ENCODE measurements at places on chromosomes 12 and 14.

GRCh38 chr12:5390174-5390799, 41.6 kb upstream of the NTF3 start:
- no peak for DNase-seq

GRCh38 chr12:111816065-111816615, 25.9 kb upstream of the MAPKAPK5 start:
- DNase-seq = no peak

DNA sequence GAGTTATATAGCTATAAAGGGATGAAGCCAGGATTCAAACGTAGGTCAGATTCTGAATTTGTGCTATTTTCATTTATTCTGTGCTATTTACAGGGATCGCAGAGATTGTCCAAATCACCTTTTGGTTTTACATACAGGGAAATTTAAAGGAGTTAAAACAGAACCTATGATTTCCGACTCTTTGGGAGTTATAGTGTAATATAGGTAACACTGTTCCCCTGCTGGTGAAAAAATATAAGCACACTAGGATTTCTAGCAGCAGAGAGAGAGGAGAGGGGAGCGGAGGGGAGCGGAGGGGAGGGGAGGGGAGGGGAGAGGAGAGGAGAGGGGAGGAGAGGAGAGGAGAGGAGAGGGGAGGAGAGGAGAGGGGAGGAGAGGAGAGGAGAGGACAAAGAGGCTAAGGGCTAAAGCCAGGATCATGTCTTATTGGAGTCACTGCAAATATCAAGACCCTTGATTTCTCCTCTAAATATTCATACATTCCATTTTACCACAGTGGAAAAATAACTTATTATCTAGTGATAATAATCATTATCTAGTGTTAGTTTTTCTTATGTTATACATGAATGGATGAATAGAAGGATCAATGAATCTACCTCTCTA, 46.2 kb upstream of the KCNH5 start:
- no peak for DNase-seq

DNA sequence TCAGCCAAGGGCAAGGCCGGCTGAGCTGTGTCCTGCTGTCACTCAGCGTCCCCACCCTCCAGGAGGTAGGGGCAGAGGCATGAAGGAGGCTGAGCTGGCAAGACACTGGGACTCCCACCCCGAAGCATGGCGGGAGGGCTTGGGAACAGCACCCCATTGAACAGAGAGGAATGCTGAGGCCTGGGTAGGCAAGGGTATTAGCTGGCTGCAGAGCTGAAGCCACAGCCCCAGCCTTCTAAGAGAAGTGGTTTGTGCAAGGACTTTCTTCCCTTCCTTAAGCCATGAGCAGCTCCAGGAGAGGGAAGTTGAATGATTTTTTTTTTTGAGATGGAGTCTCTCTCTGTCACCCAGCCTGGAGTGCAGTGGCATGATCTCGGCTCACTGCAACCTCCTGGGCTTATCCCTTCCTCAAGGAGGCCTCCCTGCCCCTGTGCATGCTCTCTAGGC, 6.6 kb upstream of the CFAP73 start:
- no peak for DNase-seq

GRCh38 chr14:50311337-50311971, 575 bp downstream of the L2HGDH start:
- no peak for DNase-seq

Measured in HS-5 (cell line).